Tracheal epithelial cell (primary cell): ENCODE measurements at places on chromosomes 6 and 20. TPM values are rescaled to one million over a fixed set of nuclear protein-coding genes. Genes with fewer than 3 reads are reported as not detected.

The APOBEC2 gene
- not detected in 2 replicates for total RNA-seq

The PRDM1 gene
- total RNA-seq, result 2.6 and 12.8 TPM in 2 replicates

The TNFRSF21 gene
- total RNA-seq, result 72.3 TPM in 2 replicates

The MAN1A1 gene
- total RNA-seq, result 4.5 and 17.4 TPM in 2 replicates

The HLA-F gene
- 13.4 and 36.6 TPM in 2 replicates for total RNA-seq

The KIF25 gene
- not detected in 2 replicates for total RNA-seq

The THBS2 gene
- total RNA-seq, result 0.85 and 10.6 TPM in 2 replicates

The CST11 gene
- not detected in 2 replicates for total RNA-seq

The DSP gene
- 710 and 886 TPM in 2 replicates for total RNA-seq

The LMBRD1 gene
- 22.0 and 27.5 TPM in 2 replicates for total RNA-seq

The F13A1 gene
- under 0.01 TPM in 1 of 2 replicates, not detected in the other for total RNA-seq

The PAK5 gene
- total RNA-seq, result under 0.01 TPM in 1 of 2 replicates, not detected in the other

The TFAP2B gene
- under 0.01 TPM in 1 of 2 replicates, not detected in the other for total RNA-seq

The PGM3 gene
- 46.7 and 84.3 TPM in 2 replicates for total RNA-seq

The DNPH1 gene
- 43.7 and 64.1 TPM in 2 replicates for total RNA-seq

The FAM83B gene
- 50.7 and 53.7 TPM in 2 replicates for total RNA-seq

The TSPO2 gene
- not detected in 2 replicates for total RNA-seq

The BTNL2 gene
- total RNA-seq, result not detected in 2 replicates

The SFTA2 gene
- total RNA-seq, result 2.7 TPM in 1 of 2 replicates, not detected in the other

The AHCY gene
- 224 and 276 TPM in 2 replicates for total RNA-seq

The FOXO3 gene
- total RNA-seq, result 43.5 and 45.5 TPM in 2 replicates

The FAM135A gene
- total RNA-seq, result 34.5 and 58.6 TPM in 2 replicates

The PDE10A gene
- total RNA-seq, result under 0.01 and 4.8 TPM in 2 replicates

The FOXS1 gene
- total RNA-seq, result not detected in 2 replicates

The SLPI gene
- total RNA-seq, result 837 and 1,171 TPM in 2 replicates

The ANGPT4 gene
- not detected in 2 replicates for total RNA-seq

The TNXB gene
- 0.43 and 0.48 TPM in 2 replicates for total RNA-seq

The LST1 gene
- not detected in 2 replicates for total RNA-seq

The TOX2 gene
- total RNA-seq, result not detected in 2 replicates

The HUS1B gene
- total RNA-seq, result 0.85 and 1.2 TPM in 2 replicates

The SPATA2 gene
- 0.96 and 1.1 TPM in 2 replicates for total RNA-seq

The TOMM34 gene
- total RNA-seq, result 21.5 and 34.7 TPM in 2 replicates

The LPA gene
- total RNA-seq, result 0.24 TPM in 1 of 2 replicates, not detected in the other

The HLA-DOB gene
- total RNA-seq, result 0.72 and 1.9 TPM in 2 replicates

The HLA-DQB2 gene
- total RNA-seq, result not detected in 2 replicates

The TEAD3 gene
- total RNA-seq, result 4.8 and 9.6 TPM in 2 replicates

The NMBR gene
- not detected in 2 replicates for total RNA-seq

The VWA7 gene
- total RNA-seq, result 0.43 and 0.48 TPM in 2 replicates

The HLA-DMA gene
- 1.2 and 1.5 TPM in 2 replicates for total RNA-seq

The SLC17A4 gene
- total RNA-seq, result under 0.01 TPM in 1 of 2 replicates, not detected in the other

The SEL1L2 gene
- not detected in 2 replicates for total RNA-seq

The FERMT1 gene
- total RNA-seq, result 69.5 and 82.7 TPM in 2 replicates

The SGK2 gene
- total RNA-seq, result 0.21 and 1.4 TPM in 2 replicates

The PLCB4 gene
- total RNA-seq, result 1.5 and 29.9 TPM in 2 replicates

The TDRD6 gene
- total RNA-seq, result under 0.01 and 0.43 TPM in 2 replicates

The ALDH8A1 gene
- total RNA-seq, result 0.21 and 0.24 TPM in 2 replicates

The BTBD9 gene
- total RNA-seq, result 5.3 and 8.1 TPM in 2 replicates

The PRRC2A gene
- total RNA-seq, result 23.6 and 35.6 TPM in 2 replicates

The MEI4 gene
- total RNA-seq, result 0.24 TPM in 1 of 2 replicates, not detected in the other

The VSX1 gene
- not detected in 2 replicates for total RNA-seq

The SMLR1 gene
- total RNA-seq, result not detected in 2 replicates

The AK9 gene
- 2.2 and 3.2 TPM in 2 replicates for total RNA-seq

The DTNBP1 gene
- 0.85 and 3.1 TPM in 2 replicates for total RNA-seq

The ULBP3 gene
- total RNA-seq, result 4.0 and 18.3 TPM in 2 replicates

The NRN1 gene
- 0.21 TPM in 1 of 2 replicates, not detected in the other for total RNA-seq

The ISM1 gene
- under 0.01 TPM in 1 of 2 replicates, not detected in the other for total RNA-seq

The CEBPB gene
- total RNA-seq, result 155 and 193 TPM in 2 replicates
